Stimulated activated CD8-positive, alpha-beta memory T cell treated with anti-CD3 and anti-CD28 coated beads, Interleukin-2, amount 100 ng/mL, for 1 hour (primary cell): ENCODE measurements at places on chromosomes 13 and 19.

- no peak for DNase-seq
Observed at GRCh38 chr13:43838909-43839308, 40.6 kb downstream of the CCDC122 start.

DNA sequence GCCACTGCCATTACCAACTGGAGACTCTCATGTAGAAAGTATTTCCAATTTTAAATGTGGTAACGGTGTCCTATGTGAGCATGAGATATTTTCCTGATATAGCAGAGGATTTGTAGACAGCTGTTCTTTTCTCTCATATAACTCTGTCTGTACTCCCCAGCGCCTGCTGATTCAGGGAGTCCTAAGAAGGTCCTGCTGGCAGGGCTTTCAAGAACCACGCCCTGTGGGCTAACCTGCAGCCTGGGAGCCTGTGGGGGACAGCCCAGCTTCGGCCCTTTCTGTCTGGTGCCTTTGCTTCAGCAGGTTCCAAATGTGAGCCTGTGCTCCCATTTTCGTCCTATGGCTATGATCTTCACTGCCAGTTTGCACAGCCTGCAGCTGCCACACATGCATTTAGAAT lies 316.8 kb downstream of the ATP8A2 start:
- no peak for DNase-seq

- DNase-seq: no peak
Observed at GRCh38 chr13:110493613-110494012, 67.9 kb downstream of the RAB20 start.

DNA sequence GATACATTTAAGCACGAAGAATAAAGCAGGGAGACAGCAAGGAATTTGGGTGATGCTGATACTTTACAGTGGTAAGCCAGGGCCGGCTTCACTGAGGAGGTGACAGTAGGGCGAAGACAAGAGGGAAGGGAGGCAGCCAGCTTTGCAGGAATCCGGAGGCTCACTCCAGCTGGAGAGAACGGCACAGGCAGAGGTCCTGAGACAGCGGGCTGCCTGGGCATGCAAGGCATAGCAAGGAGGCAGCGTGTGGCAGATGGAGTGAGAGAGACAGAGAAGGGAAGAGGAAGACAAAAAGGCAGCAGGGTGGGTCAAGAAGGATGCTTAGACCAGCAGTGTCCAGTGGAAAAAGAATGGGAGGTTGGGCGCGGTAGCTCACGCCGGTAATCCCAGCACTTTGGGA lies 83.2 kb upstream of the WASF3 start:
- DNase-seq: no peak

DNA sequence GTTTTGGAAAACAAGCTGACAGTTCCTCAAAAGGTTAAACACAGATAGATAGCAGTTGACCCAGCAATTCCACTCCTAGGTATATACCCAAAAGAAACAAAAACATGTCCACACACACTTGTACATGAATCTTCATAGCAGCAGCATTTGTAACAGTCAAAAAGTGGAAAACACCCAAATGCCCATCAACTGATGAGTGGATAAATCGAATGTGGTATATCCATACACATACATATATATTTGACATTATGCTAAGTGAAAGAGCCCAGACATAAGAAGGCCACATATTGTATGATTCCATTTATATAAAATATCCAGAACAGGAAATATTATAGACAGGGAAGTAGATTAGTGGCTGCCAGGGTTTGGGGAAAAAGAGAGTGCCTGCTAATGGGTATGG lies 7.9 kb upstream of the HMGB1 start:
- DNase-seq: no peak

DNA sequence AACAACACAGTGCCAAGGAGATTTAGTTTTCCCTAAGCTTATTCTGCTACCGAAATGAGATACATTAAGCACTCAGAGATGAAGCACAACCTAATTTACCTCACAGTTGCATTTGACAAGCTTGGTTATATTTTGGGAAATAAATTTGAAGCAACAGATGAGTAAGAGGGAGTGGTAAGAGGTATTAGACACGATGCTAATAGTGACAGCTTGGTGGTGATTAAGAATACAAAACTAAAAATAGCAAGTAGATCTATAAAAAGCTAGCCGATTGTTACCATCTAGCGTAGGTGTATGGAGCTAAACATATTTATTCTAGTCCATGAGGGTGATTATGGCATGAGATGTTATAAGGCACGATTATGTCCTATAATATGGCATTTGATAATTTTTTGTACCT lies 208.5 kb downstream of the PCCA start:
- DNase-seq: no peak

- no peak for DNase-seq
Observed at GRCh38 chr13:110902370-110902769, 12.5 kb downstream of the ANKRD10 start.

- no peak for DNase-seq
Observed at GRCh38 chr13:69279213-69279612, 828.4 kb upstream of the ATXN8OS start.

DNA sequence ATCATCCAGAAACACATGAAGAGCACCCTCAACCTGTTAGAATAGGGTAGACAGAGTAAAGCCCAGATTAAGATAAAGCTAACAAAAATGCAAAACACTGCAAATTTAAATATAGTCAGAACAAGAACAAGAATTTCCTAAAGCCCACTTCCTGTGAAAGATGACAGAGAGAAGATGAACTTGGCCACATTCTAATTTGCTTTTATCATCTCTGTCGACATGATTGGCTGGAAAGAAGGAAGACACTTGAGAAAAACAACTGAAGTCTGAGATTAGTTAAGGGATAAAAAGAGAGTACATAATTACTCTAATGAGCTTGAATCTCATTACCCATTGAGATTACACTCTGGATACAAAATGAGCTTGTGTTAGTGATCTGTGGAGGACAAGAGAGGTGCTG lies 537.6 kb downstream of the KLF5 start:
- DNase-seq: no peak

DNA sequence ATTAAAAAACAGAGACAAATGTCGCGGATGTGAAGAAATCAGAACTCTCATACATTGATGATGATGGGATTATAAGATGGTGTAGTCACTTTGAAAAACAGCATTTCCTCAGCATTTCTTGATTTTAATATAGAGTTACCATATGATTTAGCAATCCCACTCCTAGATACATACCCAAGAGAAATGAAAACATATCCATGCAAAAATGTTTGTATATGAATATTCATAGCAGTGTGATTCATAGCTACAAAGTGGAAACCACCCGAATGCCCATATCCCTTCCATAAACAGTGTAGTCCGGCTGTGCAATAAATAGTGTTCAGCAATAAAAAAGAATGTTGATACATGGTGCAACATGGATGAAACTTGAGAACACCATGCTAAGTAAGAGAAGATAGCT lies 44.6 kb downstream of the DPY19L3 start:
- no peak for DNase-seq

DNA sequence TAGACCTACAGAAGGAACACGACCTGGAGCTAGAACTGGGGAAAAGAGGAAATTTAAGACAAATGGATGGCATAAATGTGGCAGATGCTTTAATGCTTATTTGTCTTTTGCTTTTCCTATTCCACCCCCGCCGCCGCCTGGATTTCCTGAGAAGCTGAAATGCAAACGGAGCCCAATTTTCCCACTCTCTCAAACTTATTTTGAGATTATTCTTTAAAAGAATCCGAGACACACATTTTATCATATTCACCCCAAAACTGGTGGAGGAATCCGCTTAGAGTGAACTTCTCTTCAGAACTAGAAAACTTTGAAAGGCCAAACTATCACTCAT lies 5.8 kb downstream of the POU4F1 start:
- DNase-seq: no peak

GRCh38 chr13:80486402-80486801 lies 145.5 kb upstream of the SPRY2 start:
- no peak for DNase-seq

GRCh38 chr19:10363789-10364281 lies 16.5 kb downstream of the TYK2 start:
- DNase-seq: no peak

DNA sequence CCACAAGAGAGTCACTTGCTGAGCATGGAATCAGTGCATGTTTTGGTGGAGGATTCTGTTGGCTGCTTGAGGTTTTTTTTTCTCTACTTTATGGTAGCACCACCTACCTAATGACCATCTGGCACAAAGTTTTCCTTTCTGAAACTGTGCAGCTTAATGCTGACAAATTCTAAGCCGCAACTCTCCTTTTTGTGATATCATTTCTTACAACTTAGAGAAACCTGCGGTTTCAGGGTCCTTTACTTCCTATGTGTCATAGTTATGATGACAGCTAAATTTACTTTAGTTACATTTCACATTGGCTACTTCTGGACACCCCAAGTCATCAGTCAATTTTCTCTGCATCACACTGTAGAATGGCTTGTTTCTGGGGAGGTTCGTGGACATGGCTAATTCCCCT lies 115.4 kb upstream of the TMTC4 start:
- no peak for DNase-seq
